ENCODE measurements at places on chromosomes 2 and 18.

- no peak for DNase-seq
These were observed 18.6 kb upstream of the IL18R1 start for GRCh38 chr2:102337012-102337411.

DNA sequence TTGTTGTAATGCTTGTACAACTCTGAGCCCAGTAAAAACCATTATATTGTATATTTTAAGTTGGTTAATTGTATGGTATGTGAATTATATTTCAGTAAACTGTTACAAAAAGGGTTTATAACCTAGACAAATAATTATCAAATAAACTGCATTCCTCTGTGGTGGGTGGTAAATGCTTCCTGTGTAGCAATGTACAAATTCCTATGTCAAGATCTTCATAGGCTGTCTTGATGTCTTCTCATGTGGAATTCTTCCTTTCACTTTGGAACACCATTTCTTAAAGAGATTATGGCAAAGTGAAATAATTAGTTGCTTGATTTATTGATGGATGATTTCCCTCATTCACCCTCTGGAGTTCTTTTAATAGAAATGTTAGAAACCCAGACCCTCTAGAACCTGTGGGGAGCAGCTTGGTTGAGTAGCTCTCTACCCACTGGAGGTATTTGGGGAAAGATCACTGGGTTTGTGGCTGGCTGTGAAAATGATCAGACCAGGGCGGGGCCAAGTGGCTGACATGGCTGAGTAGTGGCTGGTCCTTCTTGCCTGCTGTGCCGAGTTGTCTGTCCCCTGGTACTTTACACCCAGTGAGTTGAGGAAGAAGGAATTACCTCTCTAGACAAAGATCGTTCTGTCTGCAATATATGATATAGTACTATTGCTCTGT is 22.4 kb upstream of the MGAT5 start:
- no peak for DNase-seq

GRCh38 chr18:70197844-70198243 is 7.6 kb downstream of the RTTN start:
- no peak for DNase-seq

GRCh38 chr2:197113275-197113711 is 186.8 kb upstream of the PGAP1 start:
- DNase-seq: no peak

DNA sequence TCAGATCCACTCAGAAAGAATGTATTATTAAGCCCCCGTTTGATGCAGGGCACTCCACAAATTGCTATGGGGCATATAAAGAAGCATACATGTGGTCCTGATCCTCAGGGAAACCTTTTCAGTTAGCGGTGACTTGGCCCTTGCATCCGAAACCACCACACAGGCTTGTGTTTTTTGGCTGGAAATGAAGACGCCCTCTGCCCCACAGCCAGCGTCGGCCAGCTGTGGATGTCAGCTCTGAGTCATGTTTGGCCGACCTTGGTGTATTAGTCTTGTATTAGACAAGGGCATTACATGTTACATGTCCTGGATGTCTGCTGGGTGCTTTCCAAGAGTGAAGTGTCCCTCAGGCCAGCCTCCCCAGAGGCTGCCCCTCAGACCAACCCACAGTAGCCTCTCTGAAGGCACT is 107.6 kb upstream of the MAP3K20 start:
- peak; percentile 44 for DNase-seq

- DNase-seq: no peak
These were observed 56.5 kb upstream of the ACVR1 start for GRCh38 chr2:157932480-157933159.

DNA sequence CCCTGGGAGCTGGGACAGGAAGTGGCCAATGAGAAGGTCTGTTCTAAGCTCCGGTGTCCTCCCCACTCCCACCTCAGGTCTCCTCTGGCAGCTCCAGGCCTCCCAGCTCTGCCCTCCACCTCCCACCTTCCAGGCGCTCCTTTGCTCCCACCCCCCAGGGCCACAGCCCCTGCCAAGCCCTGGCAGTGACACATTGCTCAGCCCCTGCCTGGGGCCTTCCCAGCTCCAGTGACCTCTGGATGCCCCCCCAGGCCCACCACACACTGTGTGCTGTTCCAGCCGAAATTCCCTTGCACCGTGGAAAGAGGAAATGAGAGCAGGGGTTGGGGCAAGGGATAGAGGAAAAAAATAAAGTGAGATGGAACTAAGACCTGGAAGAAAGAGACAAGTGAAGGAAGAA is 289.6 kb downstream of the CYP26B1 start:
- DNase-seq: no peak

- DNase-seq: no peak
These were observed 22.9 kb upstream of the GPR55 start for GRCh38 chr2:230947908-230948365.

GRCh38 chr2:112465382-112465781 is 16.6 kb upstream of the TTL start:
- DNase-seq: no peak

GRCh38 chr2:229296536-229296935 is 25.4 kb upstream of the PID1 start:
- no peak for DNase-seq

DNA sequence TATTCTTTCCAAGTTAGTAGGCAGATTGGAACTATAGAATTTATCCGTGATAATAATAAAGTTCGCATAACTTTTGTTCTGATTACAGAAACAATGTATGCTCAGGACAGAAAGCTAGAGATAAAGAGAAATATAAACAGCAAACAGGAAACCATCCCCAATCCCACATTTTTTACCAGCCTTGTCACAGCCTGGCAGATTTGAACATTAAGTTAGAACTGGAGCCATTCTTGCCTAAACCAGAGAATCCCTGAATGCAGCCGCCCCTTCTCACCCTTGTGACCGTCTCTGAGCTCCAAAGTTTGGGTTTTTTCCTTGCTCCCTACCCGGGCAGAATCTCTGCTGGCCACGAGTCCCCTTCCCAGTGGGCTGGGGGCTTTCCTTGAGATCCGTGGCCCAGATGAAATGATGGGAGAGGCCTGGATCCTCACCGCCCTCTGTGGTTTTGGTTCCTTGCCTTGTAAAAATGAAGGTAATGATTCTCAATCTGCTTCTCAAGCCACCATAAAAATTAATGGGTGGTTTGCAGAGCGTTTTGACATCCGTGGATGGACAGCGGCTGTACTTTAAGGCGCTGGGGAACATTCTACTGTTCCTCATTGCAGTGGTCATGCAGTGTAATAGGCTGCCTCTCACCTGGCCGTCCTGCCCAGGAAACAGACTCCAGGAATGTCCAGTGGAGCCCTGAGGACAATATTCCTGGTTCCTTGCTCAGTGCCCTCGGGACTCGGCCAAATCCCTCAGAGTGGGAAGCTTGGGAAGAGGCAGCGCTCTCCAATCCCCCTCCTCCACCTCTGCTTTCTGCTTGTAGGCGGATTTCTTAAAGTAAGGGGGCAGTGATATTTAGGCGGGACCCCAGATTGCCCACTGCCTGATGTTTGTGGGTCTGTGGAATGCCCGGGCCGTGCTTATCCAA is 1.6 kb downstream of the SH3BP4 start:
- no peak for DNase-seq

- DNase-seq: no peak
These were observed 2.8 kb upstream of the PROM2 start for GRCh38 chr2:95271381-95271971.

GRCh38 chr18:11162462-11162861 is 13.1 kb upstream of the PIEZO2 start:
- DNase-seq: no peak

DNA sequence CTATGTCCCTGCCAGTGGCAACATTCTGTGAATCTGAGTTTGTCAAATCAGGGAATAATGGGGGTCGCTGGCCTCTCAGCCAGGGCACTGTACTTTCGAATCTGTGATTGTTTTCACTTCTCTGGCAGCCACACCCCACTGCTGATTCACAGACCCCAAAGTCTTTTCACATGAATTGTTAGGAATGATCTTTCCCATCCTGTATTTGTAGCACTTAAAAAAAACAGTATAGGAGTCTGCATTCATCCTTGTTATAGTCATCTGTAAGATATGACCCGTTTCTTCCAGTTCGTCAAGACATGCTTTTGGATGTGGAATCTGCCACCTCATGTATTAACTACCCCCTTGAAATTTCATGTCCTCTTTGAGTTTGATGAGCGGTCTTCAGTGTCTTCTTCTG is 928 bp downstream of the NAGK start:
- no peak for DNase-seq

- no peak for DNase-seq
These were observed 61.4 kb downstream of the DIPK1C start for GRCh38 chr18:74395648-74396154.

GRCh38 chr2:31254237-31255203 is 20.6 kb downstream of the EHD3 start:
- DNase-seq: no peak

DNA sequence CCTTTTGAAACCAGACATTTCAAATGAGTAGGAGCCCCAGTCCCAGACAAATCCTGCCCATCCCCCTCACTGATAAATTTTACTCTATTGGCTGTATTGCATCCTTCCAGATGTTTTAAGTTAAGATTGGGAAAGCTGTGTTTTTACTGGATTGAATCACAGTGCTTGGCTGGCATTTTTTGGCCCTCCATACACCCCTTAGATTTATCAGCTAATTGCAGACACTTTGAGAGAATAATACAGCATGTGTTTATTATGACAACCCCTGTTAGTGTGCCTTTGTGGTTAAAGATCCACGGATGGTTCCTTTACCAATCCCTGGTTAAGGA is 74.9 kb downstream of the ANTXR1 start:
- peak; percentile 65 for DNase-seq

GRCh38 chr18:25724121-25724520 is 366.3 kb downstream of the SS18 start:
- DNase-seq: no peak

- no peak for DNase-seq
These were observed 4.5 kb upstream of the BCL2L11 start for GRCh38 chr2:111116011-111116746.

- no peak for DNase-seq
These were observed 52.1 kb downstream of the SPRED2 start for GRCh38 chr2:65380255-65380654.

DNA sequence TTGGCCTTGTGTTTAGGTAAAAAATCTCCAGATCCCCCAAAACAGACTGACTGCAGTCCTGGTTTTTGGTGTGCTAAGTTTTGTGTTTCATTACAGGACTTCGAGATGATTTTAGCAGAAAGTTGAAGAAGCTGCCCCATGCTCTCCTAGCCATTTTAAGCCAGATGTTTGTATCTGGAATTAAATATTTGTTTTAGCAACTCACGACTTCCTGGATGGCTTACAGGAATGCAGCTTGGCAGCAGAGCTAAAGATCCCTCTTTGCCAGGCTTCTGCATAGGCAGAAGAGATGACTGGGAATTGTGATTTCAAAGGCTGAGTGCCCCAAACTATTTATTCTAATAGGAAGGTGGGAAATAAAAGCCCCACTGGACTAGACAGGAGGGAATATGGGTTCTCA is 31.1 kb downstream of the ONECUT2 start:
- DNase-seq: no peak

- no peak for DNase-seq
These were observed 63.7 kb upstream of the ITGA4 start for GRCh38 chr2:181393472-181393871.

- DNase-seq: peak; percentile 77
These were observed 111.8 kb downstream of the STPG4 start for GRCh38 chr2:47043142-47043890.

GRCh38 chr2:70303186-70303585 is 1.3 kb upstream of the FAM136A start:
- DNase-seq: no peak

- no peak for DNase-seq
These were observed 22.7 kb upstream of the LPIN2 start for GRCh38 chr18:3035635-3036034.

GRCh38 chr2:159362816-159363251 is 76.3 kb upstream of the WDSUB1 start:
- no peak for DNase-seq

DNA sequence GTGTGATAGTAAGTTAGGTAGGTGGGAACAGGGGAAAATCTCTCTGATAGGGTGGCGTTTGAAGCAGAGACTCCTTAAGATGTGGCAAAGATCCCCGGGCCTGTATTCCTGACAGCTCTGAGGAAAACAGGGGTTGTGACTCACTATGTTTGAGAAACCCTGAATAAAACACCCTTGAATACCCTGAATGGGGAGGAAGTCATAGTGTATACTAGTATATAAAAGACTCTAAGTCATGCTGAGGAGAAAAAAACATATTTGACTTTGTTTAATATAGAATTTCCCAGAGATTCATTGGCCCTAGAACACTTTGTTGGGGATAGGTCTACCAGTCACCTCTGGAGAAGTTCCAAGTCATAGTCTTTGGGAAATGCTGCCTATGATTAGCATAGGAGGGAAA is 590.9 kb downstream of the IRS1 start:
- no peak for DNase-seq

GRCh38 chr18:69257861-69258458 is 142.7 kb upstream of the DOK6 start:
- DNase-seq: peak; percentile 81

GRCh38 chr2:224472137-224472536 is 70.2 kb upstream of the FAM124B start:
- no peak for DNase-seq

DNA sequence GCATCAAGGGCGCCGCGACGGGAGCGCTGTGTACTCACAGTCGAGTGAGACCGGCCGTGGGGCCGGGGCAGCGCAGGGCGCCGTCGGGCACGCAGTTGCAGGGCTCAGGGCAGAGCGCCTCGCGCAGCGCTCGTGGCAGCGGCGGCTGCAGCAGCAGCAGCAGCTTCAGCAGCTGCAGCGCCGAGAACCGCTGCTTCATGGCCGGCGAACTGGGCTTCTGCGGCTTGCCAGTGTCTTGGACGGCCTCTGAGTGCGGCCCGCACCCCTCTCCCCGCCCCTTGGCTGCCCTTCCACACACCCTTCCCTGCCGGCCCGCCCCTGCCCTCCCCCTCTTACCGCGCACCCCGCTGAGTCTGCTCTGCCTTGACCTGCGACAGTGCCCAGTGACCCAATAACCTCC is at the start of gene LHCGR:
Gene LHCGR, minus strand, starts transcription at position 252 of the 400 bp plus-strand sequence. Its CDS starts 53 bp downstream, at position 199.
- no peak for DNase-seq

- no peak for DNase-seq
These were observed 64.1 kb downstream of the BCL2 start for GRCh38 chr18:63255435-63255834.

DNA sequence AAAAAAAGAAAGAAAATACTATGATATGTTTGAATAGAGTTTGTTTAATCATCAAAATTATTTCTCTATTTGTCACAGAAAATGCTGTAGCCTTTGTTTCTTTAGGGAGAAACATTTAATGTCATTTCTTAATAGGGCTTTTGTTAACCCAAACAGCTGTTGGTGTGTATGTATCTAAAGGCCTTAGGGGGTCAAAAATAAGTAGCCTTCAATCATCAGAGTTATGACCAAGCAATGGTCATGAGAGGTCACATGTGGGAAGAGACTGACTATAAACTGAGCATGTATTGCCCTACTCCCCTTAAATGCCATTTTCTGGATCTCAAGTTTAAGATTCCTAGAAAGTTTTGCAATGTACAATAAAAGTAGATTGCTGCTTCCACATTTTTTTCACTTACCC is 22.7 kb downstream of the HNMT start:
- no peak for DNase-seq

Measured in AG09309 (cell line).